ENCODE measurements at places on chromosomes 3 and 15.

- DNase-seq = no peak
Measured at GRCh38 chr3:153173758-153174516, 11.9 kb downstream of the RAP2B start.

GRCh38 chr3:78338405-78338804, 1298.5 kb downstream of the ROBO2 start:
- DNase-seq = no peak

GRCh38 chr3:170480111-170480510, 61.4 kb downstream of the CLDN11 start:
- DNase-seq = no peak

DNA sequence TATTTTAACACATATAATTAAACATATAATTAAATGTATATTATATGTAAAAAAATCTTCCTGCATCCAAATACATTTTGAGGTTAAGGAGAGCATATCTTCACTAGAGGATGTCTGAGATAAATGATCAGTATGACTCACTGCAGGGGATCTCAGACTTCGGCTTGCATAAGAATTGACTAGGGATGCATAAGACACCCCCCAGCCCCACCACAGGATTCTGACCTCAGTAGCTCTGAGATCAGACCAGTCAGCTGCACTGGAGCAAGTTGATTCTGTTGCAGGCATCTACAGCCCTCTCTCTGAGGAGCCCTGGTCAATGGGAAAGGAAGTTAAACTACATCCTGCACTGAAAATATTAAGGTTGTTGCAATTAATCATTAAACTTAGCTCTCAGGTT, 29.0 kb upstream of the TBC1D21 start:
- DNase-seq = no peak

DNA sequence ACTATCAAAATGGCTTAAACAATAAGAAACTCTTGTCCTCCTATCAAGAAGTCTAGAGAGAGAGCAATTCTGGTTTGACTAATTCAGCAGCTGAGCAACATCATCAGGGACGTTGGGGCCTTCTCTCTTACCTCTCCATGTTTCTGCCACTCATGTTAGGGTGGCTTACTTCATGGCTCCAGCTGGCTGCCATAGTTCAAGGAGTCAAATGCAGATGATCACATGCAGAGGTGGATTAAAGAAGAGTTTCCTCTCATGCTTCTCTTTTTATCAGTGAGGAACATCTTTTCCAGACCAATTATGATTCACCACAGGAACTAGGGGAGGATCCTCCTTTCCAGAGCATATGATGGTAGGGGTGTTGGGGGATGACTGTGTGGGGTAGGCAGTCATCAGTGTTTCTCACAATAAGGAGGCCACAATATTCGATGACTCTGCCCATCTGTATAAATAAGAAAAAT, 45.5 kb downstream of the NEK11 start:
- DNase-seq = no peak

DNA sequence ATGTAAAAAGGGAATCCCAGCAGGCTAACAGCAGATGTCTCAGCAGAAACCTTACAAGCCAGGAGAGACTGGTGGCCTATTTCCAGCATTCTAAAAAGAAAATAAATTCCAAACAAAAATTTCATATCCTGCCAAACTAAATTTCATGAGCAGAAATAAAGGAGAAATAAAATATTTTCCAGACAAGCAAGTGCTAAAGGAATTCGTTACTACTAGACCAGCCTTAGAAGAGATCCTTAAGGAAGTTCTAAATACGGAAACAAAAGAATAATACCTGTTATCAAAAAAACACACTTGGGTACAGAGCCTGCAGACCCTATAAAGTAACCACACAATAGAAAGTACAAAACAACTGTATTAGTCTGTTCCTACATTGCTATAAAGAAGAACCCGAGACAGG, 41.4 kb downstream of the HDGFL3 start:
- no peak for DNase-seq

DNA sequence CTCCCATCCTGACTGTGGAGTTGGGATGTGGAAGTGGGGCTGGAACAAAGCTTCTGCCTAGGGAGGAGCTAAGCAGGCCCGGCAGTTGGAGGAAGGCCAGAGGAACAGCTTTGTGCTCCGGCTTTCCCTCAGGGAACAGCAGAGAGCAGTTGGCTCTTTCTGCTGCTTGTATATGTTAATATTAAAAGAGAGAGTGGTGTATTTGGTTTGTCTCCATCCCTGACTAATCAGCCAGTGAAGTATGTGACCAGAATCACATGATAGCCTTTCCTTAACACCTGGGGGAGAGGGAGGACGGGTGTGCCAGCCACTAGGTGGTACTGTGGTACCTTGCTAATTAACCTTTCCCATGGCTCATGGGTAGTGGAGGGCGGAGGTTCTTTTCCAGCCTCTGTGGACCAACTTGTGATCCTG, 10.0 kb downstream of the EIF2B5 start:
- DNase-seq = no peak

- DNase-seq = no peak
Measured at GRCh38 chr3:14600075-14600474, 51.5 kb upstream of the CCDC174 start.

DNA sequence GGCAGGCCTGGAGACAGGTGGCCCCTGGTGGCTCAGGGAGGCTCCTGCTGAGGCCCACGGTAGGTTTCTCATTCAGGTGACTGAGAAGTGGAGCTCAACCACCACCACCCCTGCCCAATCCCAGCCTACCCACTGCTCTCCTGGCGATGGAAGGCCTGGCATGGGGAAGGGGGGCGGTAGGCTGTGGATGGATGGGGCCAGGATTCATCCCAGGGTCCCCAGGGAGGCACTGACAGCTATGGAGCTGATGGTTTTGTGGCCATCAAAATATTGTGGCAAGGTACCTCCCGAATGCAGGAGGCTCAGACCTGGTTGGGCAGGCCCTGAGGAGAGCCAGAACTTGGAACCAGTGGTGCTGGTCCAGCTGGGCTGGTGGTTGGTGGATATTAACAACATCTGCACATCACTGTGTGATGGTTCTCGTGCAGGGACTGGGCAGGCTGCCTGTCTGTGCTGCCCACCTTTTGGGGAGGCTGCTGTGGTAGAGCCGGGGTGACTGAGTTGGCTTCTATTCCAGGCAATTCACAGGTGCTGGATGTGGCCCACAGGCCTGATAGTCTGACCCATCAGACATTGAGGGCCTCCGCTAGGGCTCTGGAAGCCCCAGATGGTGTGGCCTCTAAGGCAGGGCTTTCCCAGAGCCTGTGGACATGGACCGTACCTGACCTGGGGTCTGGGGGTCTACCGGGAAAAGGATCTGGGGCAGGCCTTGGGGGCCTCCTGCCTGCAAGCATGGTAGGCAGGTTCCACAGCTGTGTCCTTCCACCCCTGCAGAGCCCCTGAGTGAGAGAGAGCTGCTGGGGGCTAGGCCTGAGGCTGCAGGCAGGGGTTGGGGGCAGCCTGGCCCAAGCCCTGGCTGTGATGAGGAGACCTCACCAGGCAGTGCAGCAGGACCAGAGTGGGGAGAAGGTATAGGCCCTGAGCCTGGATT, 3.4 kb downstream of the ZBTB47 start:
- DNase-seq = no peak

DNA sequence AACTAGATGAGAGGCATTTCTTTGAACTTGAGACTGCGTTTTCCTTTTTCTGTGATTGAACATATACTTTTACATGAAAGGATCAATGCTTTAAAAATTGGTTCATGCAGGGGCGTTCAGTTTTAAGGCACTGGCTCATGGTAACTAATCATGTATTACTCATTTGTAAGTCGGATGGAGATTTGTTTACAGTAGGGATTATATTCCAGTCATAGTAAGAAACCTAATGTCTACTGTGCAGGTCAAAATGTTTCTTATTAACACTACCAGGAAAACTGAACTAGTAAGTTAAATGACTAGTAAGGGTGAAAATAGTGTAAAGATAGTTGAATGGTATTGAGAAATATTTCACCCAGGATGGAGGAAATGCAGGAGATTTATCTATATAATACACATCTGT, 258.8 kb upstream of the GBE1 start:
- no peak for DNase-seq

DNA sequence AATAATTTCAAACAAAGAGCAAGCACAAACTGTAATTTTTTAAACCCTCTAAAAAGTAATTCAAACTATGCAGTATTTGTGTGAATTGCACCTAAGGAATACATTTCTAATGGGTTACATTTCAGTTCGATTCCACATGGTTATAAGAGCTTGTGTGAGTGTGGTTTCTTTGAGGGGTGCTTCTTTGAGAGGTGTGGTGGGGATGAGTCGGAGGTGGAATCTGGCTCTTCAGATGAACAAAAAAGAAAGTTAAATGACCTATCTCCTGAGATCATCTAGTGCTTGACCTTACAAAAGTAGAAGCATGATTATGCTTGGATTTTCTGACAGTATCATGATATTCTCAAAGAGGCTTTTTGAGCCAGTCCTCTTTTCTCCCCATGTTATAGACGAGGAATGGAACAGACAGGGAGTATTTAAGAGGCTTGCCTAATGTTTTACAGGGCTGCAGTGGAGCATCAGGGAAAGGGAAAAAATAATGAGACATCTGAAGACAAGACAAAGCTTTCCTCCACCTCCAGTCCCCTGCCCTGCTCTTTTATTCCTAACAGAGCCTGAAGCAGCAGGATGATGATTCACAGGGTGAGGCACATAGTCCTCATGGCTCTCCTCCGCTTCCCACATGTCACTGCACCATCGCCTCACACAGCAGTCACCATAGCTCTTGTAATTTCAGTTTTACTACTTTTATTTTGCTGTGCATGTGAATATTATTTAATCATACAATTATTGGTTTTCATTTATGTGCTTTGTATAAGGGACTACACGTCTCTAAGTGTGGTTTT, 82.0 kb downstream of the LYSMD4 start:
- no peak for DNase-seq

DNA sequence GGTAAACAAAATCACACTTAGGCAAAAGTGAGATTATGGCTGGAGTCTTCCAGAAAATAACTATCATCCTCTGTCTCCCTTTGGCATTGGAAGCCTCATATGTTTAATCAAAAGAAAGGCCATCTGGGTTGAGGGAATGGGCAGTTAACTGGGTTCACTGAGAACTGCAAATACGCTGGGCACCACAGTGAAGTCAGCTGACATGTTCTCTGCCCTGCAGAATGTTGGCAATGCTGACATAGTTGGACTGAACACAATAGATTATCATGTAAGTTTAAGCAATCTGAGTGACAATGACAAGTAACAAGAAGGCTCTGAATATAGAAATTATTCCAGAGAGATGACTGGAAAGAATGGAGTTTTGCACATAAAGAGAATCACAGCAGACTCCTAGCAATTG, 43.8 kb upstream of the SLC25A26 start:
- DNase-seq = no peak

GRCh38 chr15:63072809-63073277, 30.3 kb downstream of the TPM1 start:
- no peak for DNase-seq

Data from stimulated activated CD8-positive, alpha-beta memory T cell treated with anti-CD3 and anti-CD28 coated beads, Interleukin-7, amount 100 ng/mL, for 4 hours (primary cell).